ENCODE measurements at places on chromosomes 1 and 21.

GRCh38 chr1:109243860-109244552, 5.3 kb upstream of the CELSR2 start:
- DNase-seq: no peak

GRCh38 chr1:223330466-223330865, 33.5 kb downstream of the SUSD4 start:
- DNase-seq: no peak

DNA sequence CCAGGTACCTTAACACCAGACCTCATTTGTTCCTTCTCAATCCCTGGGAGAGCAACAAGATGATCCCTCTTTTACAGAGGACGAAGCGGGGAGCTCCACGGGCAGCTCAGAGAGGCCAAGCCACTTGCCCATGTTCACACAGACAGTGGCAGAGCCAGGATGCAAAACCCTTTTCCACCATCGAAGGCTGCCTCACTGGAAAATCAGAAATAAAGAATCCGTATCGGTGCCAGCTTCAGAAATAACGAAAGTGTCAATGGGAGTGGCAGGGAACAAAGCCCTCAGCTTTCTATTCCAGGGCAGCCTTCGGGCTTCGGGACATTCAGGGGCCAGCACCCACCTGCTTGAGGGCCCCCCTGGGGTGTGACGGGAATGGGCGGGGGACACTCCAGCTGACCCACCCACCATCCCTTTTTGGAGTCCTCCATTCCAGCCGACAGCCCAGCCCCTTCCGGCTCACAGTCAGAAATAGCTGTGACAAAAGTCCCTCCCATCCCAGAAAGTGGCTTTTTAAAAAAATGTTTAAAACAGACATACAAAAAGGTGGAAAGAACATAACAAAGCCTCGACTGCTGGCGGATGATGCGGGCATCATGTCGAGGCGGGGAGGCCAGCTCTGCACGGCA, 6.0 kb downstream of the IFFO2 start:
- DNase-seq: no peak

- no peak for DNase-seq
Measured at GRCh38 chr1:30108186-30108585, 615.2 kb downstream of the MATN1 start.

GRCh38 chr1:200332716-200333115, 77.1 kb downstream of the ZNF281 start:
- no peak for DNase-seq

DNA sequence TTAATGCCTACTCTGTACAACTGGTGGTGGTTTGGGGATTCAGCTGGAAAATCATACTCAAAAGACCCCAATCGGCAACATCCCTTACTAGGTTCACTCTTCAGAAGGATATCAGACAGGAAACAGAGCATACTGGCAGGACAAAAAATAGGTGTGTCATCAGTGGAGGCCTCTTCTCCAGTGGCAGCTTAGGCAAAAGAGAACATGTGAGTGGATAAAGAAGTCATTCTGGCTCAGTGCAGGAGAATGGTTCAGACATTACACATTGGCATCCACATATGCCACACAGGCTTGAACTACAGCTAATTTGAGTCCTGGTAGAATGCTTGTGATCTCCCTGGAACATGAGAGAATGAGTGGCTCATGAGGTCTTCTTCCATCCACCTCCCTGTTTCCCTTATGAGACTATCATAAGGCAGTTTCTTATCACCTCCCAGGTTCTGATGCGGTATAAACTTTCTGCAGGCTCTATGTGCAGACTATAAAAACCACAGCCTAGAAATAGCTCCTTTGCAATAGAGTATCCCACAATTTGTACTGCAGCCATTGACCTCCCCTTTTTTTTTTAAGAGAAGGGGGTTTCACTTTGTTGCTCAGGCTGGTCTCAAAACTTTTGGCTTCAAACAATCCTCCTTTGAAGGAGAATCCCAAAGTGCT, 24.7 kb downstream of the VAMP4 start:
- DNase-seq: no peak

GRCh38 chr1:6097117-6097595, 51.5 kb downstream of the KCNAB2 start:
- no peak for DNase-seq

DNA sequence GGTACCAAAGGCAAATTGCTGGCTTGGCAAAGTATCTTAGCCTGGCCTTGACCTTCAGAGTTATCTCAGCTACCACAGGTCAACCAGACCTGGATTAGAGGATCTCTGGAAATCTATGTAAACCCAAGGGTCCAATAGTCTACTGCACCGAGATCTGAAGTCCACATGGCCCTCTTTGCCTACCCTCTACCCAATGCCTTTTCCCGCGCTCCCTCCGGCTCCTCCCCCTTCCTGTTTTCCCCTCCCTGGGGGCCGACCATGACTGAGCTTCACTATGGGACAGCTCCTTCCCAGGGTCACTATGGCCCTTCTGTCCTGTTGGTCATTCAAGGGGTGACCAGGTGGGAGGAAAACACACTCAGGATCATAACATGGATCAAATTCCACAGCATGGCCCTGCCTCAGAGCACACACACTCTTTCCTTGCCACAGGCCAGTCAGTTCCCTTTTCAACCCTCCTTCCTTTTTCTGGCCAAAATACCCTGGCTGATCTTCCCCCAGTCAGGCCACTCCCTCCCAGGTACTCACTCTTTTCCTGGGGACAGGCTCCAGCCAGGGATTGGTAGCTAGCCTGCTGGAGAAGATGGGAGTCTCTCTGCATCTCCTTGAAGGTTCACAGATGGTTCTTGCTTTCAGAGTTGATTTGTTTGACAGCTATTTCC, 19.1 kb upstream of the TMEM183A start:
- DNase-seq: no peak

DNA sequence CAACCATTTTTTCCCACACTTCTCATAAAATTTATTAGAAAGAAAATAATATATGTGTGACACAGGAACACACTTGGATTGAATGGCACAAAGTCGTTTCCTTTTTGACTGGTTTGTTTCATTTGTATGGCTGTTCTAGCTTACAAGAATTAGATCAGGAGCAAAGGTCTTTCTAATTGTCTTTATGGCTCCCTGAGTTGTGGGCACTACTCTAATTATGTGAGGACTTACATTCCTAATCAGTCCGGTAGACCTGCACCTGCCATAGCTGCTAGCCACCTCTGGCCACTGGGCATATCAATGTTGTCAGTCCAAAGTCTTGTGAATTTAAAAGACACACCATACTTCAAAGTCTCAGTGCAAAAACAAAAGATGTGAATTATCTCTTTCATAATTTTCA, 346.7 kb downstream of the NTNG1 start:
- DNase-seq: no peak

DNA sequence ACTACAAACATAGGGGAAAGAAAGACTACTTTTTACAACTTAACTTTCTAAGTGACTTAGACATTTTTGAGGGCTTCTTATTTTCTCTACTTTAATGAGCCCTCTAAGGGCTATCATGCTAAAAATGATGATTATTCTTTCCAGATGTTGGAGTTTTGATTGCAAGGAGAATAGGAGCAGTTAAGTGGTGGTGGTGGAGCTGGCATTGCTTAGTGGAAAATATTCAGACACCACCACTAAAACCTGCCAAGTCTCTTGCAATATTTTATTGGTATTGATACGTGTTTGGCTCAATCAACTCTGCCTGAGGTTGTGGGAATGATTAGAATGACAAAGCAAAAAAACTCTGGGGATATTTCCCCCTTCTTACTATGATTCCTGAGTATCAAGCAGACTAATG, 82.6 kb upstream of the PTGFR start:
- no peak for DNase-seq

GRCh38 chr1:18925279-18925678, 22.9 kb upstream of the ALDH4A1 start:
- no peak for DNase-seq

DNA sequence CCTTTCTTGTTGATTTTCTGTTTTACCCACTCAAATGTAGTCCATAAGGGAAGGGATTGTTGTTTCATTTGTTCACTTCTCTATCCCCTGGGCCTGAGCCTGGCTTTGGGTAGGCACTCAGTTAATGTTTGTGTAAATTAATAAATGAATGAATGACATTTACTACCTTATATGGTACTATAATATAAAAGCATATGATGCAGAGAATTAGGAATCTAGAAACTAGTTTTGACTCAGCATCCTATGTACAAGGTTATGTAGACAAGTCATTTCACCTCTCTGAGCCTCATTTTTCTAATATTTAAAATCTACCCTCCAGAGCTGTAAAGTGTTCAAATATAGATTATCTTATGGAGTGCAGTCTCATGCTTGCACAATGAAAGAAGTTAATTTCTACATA, 68.9 kb upstream of the S1PR1 start:
- no peak for DNase-seq

GRCh38 chr1:185200889-185201288, 43.9 kb downstream of the SWT1 start:
- no peak for DNase-seq

DNA sequence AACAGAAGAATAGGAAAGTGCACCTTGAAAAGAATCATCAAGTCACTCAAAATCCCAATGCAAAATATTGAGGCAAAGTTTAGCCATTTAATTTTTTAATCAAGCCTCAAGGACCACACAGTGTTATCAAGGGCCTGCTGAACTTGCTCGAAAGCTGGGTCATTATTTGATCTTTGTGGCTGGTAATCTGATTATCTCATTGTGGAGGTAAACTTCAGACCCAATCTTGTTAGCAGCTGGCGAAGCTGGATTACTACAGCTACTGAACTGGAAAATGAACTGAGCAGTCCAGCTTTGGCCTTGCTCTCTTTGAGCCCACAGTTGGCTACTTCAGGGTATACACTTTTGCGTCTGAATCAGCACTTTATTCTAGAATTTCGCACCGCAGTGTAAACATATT, 94.4 kb downstream of the BARHL2 start:
- no peak for DNase-seq

GRCh38 chr1:165441166-165441880, 3.6 kb downstream of the RXRG start:
- DNase-seq: no peak

DNA sequence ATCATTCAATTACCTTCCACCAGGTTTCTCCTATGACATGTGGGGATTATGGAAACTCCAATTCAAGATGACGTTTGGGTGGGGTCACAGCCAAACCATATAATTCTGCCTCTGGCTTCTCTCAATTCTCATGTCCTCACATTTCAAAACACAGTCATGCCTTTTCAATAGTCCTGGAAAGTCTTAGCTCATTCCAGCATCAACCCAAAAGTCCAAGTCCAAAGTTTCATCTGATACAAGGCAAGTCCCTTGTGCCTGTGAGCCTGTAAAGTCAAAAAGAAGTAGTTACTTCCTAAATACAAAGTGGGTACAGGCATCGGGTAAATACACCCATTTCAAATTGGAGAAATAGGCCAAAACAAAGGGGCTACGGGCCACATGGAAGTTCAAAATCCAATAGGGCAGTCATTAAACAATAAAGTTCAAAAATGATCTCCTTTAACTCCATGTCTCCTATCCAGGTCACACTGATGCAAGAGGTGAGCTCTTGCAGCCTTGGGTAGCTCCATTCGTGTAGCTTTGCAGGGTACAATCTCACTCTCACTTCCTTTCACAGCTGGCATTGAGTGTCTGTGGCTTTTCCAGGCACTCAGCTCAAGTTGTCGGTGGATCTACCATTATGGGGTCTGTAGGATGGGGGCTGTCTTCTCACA, 112.9 kb downstream of the FCRL5 start:
- DNase-seq: no peak
